ENCODE measurements at places on chromosomes 5 and 9. TPM values are rescaled to one million over a fixed set of nuclear protein-coding genes. Genes with fewer than 3 reads are reported as not detected.
A peak's percentile ranks its signal among the peaks of the same experiment; 100 is the strongest.

GRCh38 chr5:179379321-179379890 lies 34.1 kb upstream of the ADAMTS2 start:
- H3K36me3 ChIP-seq: no peaks in the 10 kb centered on the region
- H3K4me1 ChIP-seq: no peaks in the 10 kb centered on the region
- H3K4me3 ChIP-seq: no peak overlapping the region

DNA sequence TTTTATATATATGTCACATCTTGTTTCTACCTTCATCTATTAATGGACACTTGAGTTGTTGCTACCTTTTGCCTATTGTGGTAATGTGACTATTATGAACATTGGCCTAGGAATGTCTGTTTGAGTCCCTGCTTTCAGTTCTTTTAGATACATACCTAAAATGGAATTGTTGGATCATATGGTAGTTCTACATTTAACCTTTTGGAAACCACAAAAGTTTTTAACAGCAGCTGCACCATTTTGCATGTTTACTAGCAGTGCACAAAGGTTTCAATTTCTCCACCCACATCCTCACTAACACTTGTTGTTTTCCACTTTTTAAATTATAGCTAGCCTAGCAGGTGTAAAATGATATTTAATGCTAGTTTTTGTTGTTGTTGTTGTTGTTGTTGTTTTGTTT lies 88.4 kb downstream of the GALNT10 start:
- H3K4me3 ChIP-seq: no peak overlapping the region
- H3K27me3 ChIP-seq: no peaks in the 10 kb centered on the region
- H3K4me1 ChIP-seq: peaks cover 27% of the 10 kb centered on the region
- peaks cover 2% of the 10 kb centered on the region for H3K36me3 ChIP-seq

GRCh38 chr5:160039810-160040470 lies 31.0 kb downstream of the TTC1 start:
- no peaks in the 10 kb centered on the region for H3K27me3 ChIP-seq
- no peak for DNase-seq
- H3K36me3 ChIP-seq: peaks cover 32% of the 10 kb centered on the region
- H3K4me3 ChIP-seq: no peak overlapping the region

GRCh38 chr5:64971513-64971912 lies 202.8 kb downstream of the CWC27 start:
- peaks cover 23% of the 10 kb centered on the region for H3K36me3 ChIP-seq
- no peaks in the 10 kb centered on the region for H3K27me3 ChIP-seq
- DNase-seq: no peak
- H3K4me1 ChIP-seq: no peaks in the 10 kb centered on the region
- no peak overlapping the region for H3K27ac ChIP-seq

DNA sequence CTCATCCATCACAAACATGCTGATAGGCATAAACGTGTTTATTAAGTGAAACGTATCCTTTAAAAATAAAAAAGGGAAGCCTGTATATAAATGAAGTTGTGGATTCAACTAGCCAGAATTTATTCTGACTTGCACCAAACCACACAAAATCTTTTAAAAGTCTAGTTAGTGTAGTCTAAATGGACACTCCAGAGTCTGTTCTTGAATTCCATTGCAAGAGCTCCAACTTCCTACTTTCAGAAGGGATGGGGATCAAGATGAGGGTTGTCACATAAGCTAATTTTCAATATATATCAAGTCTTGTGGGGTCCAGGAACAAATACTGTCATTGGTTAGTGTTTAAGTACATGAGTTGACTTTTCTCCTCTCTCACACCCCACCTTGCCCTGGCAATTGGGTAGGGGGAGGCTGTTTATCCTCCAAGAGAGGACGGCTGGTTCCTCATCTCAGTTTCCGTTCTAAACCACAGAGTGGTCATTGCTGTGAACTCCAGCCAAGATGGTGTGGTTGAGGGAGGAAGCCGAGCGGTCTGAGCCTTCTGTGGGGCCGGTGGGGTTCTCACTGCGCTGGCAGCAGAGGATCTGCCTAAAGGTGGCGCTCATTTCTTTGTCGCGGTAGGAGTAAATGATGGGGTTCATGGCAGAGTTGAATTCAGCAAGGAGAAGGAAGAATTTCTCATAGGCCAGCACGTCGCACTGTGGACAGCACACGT lies 163.2 kb downstream of the LPAR1 start:
- H3K36me3 ChIP-seq: no peaks in the 10 kb centered on the region
- no peak overlapping the region for H3K27ac ChIP-seq
- no peaks in the 10 kb centered on the region for H3K27me3 ChIP-seq
- H3K4me1 ChIP-seq: no peaks in the 10 kb centered on the region
- DNase-seq: no peak
- H3K4me3 ChIP-seq: no peak overlapping the region

GRCh38 chr5:31401691-31402090 lies 130.2 kb downstream of the DROSHA start:
- no peak overlapping the region for H3K4me3 ChIP-seq
- no peaks in the 10 kb centered on the region for H3K27me3 ChIP-seq
- no peaks in the 10 kb centered on the region for H3K4me1 ChIP-seq

DNA sequence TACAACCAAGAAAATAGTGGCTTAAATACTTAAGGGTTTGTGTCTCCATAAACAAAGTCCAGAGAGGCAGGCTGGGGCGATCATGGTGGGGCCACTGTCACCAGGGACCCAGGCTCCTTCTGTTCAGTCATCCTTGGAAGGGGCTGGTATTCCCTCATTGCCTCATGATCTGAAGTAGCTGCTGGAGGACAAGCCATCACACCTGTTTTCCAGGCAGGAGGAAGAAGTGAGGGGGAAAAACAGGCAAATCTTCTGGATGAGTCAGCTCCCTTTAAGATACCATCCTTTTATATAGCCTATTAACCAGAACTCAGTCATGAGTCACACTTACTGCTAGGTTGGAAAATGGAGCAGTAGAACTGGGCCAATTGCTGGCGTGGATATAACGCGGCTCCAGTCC lies 92.3 kb downstream of the DAP start:
- H3K27me3 ChIP-seq: no peaks in the 10 kb centered on the region
- no peaks in the 10 kb centered on the region for H3K4me1 ChIP-seq
- no peaks in the 10 kb centered on the region for H3K36me3 ChIP-seq
- H3K4me3 ChIP-seq: no peak overlapping the region

The UNC5A gene
- total RNA-seq: not detected

The CDC20B gene
- not detected for total RNA-seq

DNA sequence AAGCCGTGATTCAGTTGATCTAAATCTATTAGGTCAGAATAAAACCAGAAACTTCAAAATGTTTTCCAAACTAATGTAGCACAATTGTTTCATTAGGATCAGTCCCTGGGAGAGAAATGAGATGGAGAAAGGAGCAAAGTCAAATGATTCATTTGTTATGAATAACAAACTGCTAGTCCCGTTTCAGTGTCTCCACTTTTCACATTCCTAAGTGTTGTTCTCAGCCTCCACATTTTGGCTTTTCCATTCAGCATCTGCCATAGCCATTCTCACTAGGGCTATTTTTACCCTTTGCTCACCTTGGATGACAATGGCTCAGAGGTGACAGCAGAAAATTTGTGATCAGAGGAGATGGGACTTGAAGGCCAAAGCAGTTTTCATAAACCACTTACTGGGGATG lies 314.1 kb upstream of the KIF2A start:
- no peaks in the 10 kb centered on the region for H3K27me3 ChIP-seq
- no peaks in the 10 kb centered on the region for H3K36me3 ChIP-seq
- H3K27ac ChIP-seq: no peak overlapping the region
- no peak overlapping the region for H3K4me3 ChIP-seq

GRCh38 chr5:90440644-90441043 lies 31.1 kb upstream of the CETN3 start:
- no peak for DNase-seq
- peaks cover 8% of the 10 kb centered on the region for H3K4me1 ChIP-seq
- H3K36me3 ChIP-seq: no peaks in the 10 kb centered on the region
- H3K4me3 ChIP-seq: no peak overlapping the region
- H3K27ac ChIP-seq: no peak overlapping the region

GRCh38 chr9:91162784-91163443 lies 198.8 kb downstream of the AUH start:
- peak overlapping the region; percentile 75 for H3K4me3 ChIP-seq
- peaks cover 2% of the 10 kb centered on the region for H3K36me3 ChIP-seq
- DNase-seq: peak; percentile 85
- peaks cover 46% of the 10 kb centered on the region for H3K4me1 ChIP-seq
- H3K27me3 ChIP-seq: no peaks in the 10 kb centered on the region

- peaks cover 8% of the 10 kb centered on the region for H3K4me1 ChIP-seq
- H3K4me3 ChIP-seq: no peak overlapping the region
- peaks cover 74% of the 10 kb centered on the region for H3K36me3 ChIP-seq
- H3K27me3 ChIP-seq: no peaks in the 10 kb centered on the region
Observed at GRCh38 chr5:7894860-7895259, 25.9 kb downstream of the MTRR start.

DNA sequence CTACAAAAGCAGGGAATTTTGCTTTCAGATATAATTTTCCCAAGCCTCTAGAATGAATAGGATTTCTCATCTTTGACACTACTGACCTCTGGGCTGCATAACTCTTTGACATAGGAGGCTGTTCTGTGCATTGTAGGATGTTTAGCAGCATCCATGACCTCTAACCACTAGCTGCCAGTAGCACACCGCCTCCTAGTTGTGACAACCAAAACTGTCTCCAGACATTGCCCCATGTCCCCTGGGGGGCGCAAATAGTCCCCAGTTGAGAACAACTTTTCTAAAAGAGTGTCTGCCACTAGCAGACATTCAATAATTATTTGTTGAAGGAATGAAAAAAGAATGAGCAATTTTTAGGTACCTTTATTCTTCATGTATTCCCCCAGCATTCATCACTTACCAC lies 51.8 kb downstream of the POU4F3 start:
- H3K4me1 ChIP-seq: no peaks in the 10 kb centered on the region
- peaks cover 9% of the 10 kb centered on the region for H3K27me3 ChIP-seq
- no peak for DNase-seq

- no peaks in the 10 kb centered on the region for H3K36me3 ChIP-seq
- H3K4me1 ChIP-seq: no peaks in the 10 kb centered on the region
- no peak overlapping the region for H3K4me3 ChIP-seq
- DNase-seq: no peak
- H3K27me3 ChIP-seq: no peaks in the 10 kb centered on the region
- H3K27ac ChIP-seq: no peak overlapping the region
Observed at GRCh38 chr5:135008981-135009735, 24.9 kb downstream of the PITX1 start.

DNA sequence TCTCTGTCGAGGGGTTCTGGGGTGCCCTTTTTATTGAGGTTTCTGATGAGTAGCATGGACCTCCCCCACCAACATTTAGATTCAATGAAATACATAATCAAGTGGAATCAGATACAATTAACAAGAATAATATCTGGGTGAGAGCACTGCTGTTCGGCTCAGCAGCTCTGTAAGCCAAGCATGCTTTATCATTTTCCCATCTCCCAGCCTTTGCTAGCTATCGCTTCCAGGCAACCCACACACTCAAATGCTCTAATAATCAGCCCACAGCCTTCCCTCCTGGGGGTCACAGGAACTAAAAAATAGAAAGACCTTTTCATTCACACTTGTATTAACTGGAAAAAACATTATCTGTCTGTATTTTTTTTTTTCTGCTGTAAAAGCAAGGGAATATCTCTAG lies 8.9 kb downstream of the PLPPR1 start:
- DNase-seq: no peak
- H3K4me3 ChIP-seq: no peak overlapping the region
- H3K36me3 ChIP-seq: no peaks in the 10 kb centered on the region
- H3K27ac ChIP-seq: no peak overlapping the region
- peaks cover 2% of the 10 kb centered on the region for H3K27me3 ChIP-seq

The PCDHA13 gene
- total RNA-seq: not detected
